ENCODE measurements at places on chromosomes 1 and 21.

DNA sequence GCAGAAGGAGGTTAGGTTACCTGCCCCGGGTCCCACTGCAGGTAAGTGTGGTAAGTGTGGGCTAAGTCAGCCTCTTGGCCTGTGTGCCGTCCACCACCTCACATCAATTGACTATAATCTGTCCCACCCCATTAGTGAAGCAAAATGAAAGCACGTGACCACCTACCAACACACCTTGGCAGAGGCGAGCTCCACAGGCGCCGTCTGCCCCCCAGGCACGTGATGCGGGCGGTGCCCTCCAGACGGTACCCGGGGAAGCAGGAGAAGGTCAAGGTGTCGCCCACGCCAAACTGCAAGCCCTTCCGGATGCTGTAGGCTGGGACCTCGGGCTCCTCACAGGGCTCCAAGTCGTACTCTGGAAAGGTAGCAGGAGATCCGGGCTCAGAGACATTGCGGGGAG is 149.5 kb upstream of the HMGB4 start:
- DNase-seq, result no peak

DNA sequence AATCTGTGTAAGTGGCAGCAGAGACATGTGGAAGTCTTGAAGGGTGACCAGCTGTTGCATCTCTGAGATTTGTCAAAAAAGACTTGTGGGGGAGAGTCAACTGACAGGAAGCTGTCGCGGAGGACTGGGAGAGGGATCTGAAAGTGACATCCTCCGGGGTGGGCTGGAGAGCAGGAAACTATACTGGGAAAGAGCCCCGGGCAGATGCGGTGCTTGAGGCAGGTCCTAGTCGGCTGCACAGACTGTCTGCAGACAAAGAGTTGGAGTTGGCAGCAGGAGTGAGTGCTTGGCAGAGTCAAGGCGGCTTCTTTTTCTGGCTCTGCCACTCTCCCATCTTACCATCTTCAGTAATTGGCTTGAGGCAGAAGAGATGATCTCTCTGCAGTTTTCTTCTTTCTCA is 294.0 kb upstream of the C1orf87 start:
- DNase-seq, result no peak

DNA sequence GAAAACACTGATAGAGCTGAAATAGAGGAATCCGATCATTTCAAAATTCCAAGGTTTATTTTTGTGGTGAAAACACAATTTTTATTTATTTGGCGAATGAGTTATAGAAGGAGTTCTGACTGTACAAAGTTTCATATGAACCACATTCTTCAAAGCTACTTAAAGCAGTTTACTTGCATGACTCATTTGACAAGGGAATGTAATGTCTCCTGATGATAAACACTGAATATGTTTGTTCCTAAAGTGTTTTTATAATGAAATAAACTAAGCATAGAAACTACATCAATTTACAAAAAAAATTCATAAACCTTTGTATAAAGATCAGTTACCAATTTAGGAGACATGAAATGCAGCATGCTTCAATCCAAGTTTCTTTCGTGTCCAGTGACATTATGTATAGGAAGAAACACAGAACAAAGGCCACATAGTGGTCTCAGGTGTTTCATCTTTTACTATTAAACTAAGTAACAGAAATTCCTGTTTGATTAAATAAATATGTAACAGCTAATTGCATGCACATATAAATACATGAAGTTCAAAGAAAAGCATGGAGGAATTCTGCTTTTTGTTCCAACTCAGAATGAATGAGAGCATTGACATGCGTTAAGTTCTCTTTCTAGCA is 2.5 kb downstream of the PRKACB start:
- no peak for DNase-seq

GRCh38 chr21:30838536-30838935 is 9.0 kb upstream of the KRTAP7-1 start:
- DNase-seq, result no peak

DNA sequence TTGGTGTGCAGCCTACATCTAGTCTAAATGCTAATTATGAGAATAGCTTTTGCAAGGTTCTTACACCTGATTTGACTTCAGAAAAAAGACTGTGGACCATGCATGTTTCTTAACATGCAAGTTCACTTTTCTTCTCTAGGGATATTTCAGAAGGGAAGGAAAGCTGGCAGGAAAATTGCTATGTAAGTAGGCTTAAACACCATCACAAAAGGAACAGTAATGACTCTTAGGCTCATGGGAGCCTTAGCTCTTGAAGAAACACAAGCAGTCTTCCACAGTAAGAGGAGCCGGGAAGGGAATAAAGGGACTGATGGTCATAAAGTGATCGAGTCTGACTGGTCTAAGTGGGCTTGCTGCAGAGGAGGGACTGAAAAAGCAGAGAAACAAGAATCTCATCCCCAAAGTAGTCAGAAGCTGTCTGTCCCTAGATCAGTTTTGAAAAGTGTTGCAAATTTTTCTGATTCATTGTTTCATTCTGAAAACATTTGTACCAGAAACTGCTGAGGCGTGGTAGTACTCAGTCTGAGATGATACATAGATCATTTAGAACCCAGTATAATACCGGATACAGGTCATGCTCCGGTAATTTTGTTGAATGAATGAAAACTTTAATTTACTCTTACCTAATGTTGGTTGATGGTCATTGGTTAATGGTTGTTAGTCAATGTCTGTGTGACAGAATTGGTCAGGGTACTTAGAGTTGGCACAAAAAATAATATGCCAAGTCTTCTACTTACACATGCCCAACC is 40.9 kb downstream of the SMYD2 start:
- no peak for DNase-seq

GRCh38 chr1:56385314-56385713 is 194.0 kb downstream of the PLPP3 start:
- DNase-seq, result no peak

GRCh38 chr1:172637522-172637921 is 21.4 kb upstream of the FASLG start:
- DNase-seq, result no peak

GRCh38 chr1:221939607-221940006 is 197.7 kb upstream of the DUSP10 start:
- DNase-seq, result no peak

- no peak for DNase-seq
Measured at GRCh38 chr1:203937678-203938330, 76.4 kb downstream of the SNRPE start.

DNA sequence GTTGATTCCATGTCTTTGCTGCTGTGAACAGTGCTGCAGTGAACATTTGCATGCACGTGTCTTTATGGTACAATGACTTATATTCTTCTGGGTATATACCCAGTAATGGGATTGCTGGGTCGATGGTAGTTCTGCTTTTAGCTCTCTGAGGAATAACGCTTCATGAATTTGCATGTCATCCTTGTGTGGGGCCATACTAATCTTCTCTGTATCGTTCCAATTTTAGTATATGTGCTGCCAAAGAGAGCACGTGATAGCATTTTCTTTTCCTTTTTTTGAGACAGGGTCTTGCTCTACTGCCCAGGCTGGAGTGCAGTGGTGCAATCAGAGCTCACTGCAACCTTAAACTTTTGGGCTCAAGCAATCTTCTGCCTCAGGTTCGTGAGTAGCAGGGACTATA is 24.9 kb upstream of the MAP1LC3C start:
- no peak for DNase-seq

GRCh38 chr1:12594966-12595756 is 22.8 kb downstream of the DHRS3 start:
- DNase-seq, result peak; percentile 88

- DNase-seq, result peak; percentile 72
Measured at GRCh38 chr1:153515504-153516394, 20.0 kb downstream of the S100A6 start.

- no peak for DNase-seq
Measured at GRCh38 chr1:102172200-102172599, 175.5 kb upstream of the OLFM3 start.

GRCh38 chr1:237700181-237700580 is 190.5 kb downstream of the ZP4 start:
- DNase-seq, result no peak

- DNase-seq, result no peak
Measured at GRCh38 chr21:45328198-45329091, 40.8 kb upstream of the POFUT2 start.

GRCh38 chr21:46117586-46118315 is 19.8 kb downstream of the COL6A2 start:
- DNase-seq, result no peak

DNA sequence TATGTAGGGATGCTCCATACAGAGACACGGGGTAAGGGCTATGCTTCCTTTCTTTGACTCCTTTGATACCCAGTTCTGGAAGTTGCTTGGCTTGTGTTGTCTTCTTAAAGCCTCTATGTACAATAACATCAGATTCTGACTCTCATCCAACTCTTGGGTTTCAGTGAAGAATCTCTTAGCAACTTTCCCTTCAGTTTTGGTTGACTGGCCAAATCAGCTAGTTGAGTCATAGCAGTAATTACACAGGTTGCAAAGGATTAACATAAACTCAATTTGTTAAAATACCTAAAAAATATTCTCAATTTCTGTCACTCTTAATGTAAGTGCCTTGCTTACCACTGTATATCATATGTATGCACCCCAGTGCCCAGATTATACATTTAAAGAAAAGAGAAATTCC is 9.2 kb downstream of the CD1E start:
- no peak for DNase-seq

DNA sequence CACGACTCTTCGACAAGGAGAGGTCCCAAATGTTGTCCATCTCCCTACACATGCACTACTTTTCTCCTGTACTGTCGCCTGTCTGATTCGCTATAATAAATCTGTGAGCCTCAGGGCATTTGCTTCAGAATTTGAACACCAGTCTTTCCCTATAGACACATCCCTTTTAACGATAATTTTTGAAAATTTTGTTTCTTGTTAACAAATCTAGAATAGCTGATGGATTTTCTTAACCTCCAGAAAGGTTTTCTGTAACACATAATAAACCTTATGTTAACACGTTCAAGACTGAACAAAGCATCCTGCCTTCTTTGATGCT is 704 bp downstream of the CAPZA1 start:
- no peak for DNase-seq

DNA sequence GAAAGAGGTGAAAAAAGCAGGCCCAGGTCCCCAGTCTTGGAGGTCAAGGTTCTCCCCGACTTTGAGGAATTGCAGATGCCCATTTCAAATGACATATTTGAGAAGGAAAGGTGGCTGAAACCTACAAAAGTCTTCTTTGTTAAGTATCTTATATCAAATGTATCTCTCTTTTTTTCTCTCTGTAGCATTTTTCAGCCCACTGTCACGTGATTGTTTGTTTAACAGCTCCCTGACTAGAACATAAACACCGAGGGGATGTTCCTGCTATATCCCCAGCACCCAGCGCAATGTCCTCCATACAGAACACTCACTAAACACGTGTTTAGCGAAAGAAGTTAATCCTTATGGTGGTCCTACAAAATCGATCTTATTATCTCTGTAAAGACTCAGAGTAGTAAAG is 27.6 kb downstream of the BEND5 start:
- no peak for DNase-seq

GRCh38 chr1:203081465-203082230 is 4.2 kb downstream of the MYOG start:
- DNase-seq, result no peak

DNA sequence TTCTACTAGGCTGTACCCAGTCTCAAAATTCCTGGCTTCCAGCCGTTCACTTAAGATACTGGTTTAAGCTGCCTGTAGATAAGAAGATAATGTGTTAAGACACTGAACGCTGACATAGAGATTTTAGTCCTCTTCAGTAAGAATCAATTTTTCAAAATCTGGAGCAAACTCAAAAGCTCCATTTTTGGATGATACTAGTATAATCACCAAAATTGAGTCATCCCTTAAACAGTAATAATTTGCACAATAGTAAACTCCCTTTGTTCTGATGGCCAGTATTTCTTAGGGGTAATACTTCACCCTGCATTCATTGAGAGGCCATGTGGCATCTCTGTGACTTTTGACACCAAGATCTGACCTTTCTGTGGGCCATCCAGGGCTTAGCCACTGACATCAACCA is 299.8 kb upstream of the USP25 start:
- DNase-seq, result no peak

All from hepatocyte (in vitro differentiated cells).